ENCODE measurements at places on chromosomes 12 and 14. TPM values are rescaled to one million over a fixed set of nuclear protein-coding genes. Genes with fewer than 3 reads are reported as not detected.
A peak's percentile ranks its signal among the peaks of the same experiment; 100 is the strongest.

- H3K4me3 ChIP-seq: no peak overlapping the region
- H3K4me1 ChIP-seq: no peaks in the 10 kb centered on the region
- H3K36me3 ChIP-seq: no peaks in the 10 kb centered on the region
- DNase-seq: no peak
- no peaks in the 10 kb centered on the region for H3K27me3 ChIP-seq
Measured at GRCh38 chr12:108191938-108192337, 62.9 kb downstream of the WSCD2 start.

GRCh38 chr14:75315144-75315543, 36.5 kb downstream of the FOS start:
- no peaks in the 10 kb centered on the region for H3K4me1 ChIP-seq
- H3K36me3 ChIP-seq: no peaks in the 10 kb centered on the region

DNA sequence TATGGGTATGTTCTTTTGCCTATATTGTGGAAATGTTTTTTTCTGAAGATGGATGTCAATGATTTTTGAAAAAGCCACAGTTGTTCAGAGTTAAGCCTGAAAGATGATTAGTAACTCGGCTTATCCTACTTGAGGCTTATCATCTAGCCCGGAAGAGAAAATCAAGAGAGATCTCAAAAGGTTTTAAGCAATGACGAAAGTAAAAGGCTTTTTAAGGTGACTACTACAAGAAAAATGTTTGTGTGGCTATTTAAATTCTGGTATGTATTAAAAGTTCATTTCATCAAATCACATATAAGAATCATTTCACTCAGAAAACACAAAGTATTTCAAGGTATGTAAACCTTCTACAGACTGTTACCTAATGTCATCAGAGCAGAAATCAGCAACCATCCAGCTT, 40.2 kb downstream of the HEATR5A start:
- H3K4me1 ChIP-seq: no peaks in the 10 kb centered on the region
- H3K4me3 ChIP-seq: no peak overlapping the region
- no peaks in the 10 kb centered on the region for H3K27me3 ChIP-seq
- DNase-seq: no peak

DNA sequence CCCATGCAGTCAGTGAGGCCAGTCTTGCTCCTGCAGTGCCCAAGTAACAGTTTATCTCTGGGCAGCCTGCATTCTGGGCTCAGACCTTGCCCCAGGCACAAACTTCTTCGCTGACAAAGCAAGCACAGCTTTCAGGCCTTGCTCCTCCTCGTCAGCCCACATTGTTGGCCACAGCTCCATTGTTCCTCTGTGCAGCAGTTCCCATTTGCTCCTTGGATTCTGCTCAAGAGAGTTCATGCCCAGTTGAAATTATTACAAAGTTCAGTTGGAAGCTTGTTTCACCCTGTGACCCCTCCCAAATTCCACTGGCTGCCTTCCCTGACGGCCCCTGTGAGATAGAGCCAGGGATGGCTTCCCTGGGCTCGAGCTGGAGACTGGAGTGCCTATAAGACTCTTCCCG, 163.4 kb upstream of the DDHD1 start:
- no peaks in the 10 kb centered on the region for H3K27me3 ChIP-seq
- no peaks in the 10 kb centered on the region for H3K36me3 ChIP-seq
- H3K4me1 ChIP-seq: no peaks in the 10 kb centered on the region
- DNase-seq: no peak

DNA sequence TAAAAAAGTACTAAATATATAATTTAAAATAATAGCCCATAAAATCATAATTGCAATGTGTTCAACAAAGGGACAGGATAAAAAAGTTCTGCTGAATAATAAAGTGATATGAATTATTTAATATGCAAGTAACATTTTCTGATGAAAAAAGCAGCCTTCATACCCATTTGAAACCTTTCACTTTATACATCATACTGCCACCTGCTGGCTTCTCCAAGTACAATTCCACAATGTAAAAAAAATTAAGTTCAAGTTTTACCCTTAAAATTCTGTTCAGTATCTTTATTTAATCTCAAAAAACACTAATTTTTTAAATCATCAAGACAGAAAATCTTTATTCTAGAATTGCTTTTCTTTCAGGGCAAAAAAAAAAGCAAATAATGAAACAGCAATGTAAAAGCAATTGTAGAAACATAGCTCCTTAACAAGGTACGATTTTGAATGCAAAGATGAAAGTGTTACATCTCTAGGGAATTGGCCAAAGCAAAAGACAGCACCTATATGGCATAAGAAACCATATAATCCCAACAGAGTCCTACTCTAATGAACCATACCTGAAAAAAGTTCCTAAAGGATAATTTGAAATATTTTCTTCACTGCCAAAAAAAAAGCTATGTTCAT, 15.0 kb downstream of the MDM1 start:
- H3K4me1 ChIP-seq: no peaks in the 10 kb centered on the region
- H3K36me3 ChIP-seq: no peaks in the 10 kb centered on the region
- H3K27me3 ChIP-seq: no peaks in the 10 kb centered on the region
- DNase-seq: no peak
- H3K4me3 ChIP-seq: no peak overlapping the region
- H3K27ac ChIP-seq: no peak overlapping the region

GRCh38 chr14:52926953-52927352, 23.9 kb downstream of the FERMT2 start:
- no peaks in the 10 kb centered on the region for H3K36me3 ChIP-seq
- no peak overlapping the region for H3K27ac ChIP-seq
- no peaks in the 10 kb centered on the region for H3K27me3 ChIP-seq
- H3K4me1 ChIP-seq: peaks cover 21% of the 10 kb centered on the region

DNA sequence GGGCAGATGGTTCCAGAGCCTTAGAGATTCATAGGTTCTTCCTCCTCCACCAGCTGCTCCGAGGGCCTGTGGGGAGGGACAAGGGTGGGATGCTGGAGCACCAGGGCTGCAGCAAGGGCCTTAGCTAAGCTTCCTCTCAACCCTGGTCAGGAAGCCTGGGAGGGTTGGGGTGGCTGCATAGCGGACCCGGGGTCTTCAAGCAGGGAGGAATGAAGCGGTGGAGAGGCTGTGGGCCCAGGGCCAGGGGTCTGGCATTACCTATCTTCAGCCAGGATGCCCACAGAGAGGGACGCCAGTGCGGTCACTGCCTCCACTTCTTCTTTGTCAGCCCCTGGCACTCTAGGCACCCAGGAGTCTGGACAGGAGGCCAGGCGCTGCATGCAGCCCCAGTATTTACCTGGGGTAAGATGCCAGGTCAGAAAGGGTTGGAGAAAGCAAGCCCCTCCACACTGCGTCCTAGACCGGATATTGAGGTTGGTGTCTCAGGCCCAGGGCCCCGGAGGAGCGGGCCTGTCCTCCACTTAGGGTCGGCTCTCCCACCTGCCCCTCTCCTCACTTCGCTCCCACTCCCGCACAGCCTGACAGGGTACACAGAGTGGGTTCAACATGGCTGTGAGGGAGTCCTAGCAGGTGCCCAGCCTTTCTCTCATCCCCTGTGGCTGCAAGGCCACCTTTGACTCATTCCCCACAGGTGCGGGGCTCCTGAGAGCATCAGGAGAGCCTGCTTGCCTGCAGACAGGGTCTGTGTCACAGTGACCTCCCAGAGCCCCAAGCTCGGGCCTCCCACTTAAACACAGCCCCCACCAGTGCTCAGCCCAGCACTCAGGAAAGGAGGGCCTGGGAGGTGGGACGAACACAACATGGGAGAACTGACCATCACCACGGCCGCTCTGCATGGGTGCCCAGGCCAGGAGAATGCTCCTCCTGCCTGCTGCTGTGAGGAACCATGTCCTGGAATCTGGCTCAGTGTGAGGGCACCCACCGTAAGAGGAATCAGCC, 11.1 kb downstream of the SLC48A1 start:
- H3K4me1 ChIP-seq: no peaks in the 10 kb centered on the region
- DNase-seq: peak; percentile 49
- no peak overlapping the region for H3K27ac ChIP-seq
- no peak overlapping the region for H3K4me3 ChIP-seq

- H3K36me3 ChIP-seq: no peaks in the 10 kb centered on the region
- no peaks in the 10 kb centered on the region for H3K27me3 ChIP-seq
- peaks cover 6% of the 10 kb centered on the region for H3K4me1 ChIP-seq
- H3K4me3 ChIP-seq: no peak overlapping the region
- no peak for DNase-seq
Measured at GRCh38 chr12:19444097-19444496, 4.8 kb downstream of the AEBP2 start.

DNA sequence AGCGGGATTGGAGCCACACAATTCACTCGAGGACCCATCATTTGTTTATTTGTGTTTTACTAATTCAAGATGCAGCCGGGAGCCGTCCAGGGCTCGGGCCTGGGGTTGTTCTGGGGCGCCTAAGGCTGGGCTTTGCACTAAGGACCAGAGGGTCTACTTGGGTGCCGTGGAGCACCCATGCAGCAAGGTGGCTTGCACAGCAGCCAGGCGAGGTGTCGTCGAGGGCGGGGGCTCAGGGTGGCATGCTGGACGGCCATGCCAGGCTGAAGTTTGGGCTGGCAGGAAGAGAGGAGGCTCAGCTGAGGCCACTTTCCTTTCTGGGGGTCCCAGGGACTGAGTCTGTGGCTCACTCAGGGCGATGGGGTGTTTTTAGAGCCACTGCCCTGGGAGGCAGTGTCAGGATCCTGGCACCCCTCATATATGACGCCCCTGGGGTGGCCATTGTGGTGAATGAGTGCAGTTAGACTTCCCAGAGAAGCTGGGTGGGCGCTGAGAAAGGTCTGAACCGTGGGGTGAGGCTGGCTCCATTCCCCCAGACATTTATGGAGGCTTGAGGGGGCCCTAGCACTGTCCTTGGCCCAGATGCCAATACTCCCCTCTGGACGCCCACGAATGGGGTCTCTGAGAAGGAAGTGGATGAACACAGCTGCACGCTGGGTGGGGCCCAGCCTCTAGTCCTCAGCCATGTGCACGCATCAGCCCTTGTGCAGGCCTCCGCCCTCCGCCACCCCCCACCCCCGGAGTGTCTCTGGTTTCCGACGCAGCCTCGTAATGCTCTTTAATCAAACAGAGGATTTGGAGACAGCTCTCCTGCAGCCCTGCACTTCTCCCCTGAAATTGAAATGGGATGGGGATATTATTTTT, 11.3 kb downstream of the MEG3 start:
- DNase-seq: no peak
- H3K36me3 ChIP-seq: no peaks in the 10 kb centered on the region
- no peaks in the 10 kb centered on the region for H3K27me3 ChIP-seq
- H3K27ac ChIP-seq: no peak overlapping the region

GRCh38 chr12:46266869-46267574, 1.8 kb downstream of the SLC38A1 start:
- DNase-seq: peak; percentile 47
- H3K27me3 ChIP-seq: no peaks in the 10 kb centered on the region
- peak overlapping the region; percentile 52 for H3K4me3 ChIP-seq
- peaks cover 8% of the 10 kb centered on the region for H3K4me1 ChIP-seq

DNA sequence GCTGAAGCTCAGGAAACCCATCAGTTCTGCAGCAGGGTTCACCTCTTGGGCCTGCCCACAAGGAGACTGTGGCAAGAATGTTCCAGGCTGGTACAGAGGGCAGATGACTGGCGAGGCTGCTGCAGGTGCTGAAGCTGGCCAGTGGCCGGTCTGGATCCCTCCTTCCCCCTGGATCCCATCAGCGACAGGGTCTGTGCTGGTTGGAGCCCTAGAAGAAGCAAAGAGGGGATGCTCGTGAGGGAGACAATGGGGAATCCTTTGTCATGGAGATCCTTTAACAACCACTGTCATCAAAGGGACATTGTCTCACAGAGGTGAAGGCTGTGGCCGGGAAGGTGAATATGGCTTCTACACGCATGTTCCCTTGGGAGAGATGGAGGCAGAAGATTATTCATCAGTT, 211.4 kb upstream of the TMEM132C start:
- no peaks in the 10 kb centered on the region for H3K27me3 ChIP-seq
- H3K27ac ChIP-seq: no peak overlapping the region
- H3K4me1 ChIP-seq: no peaks in the 10 kb centered on the region
- H3K36me3 ChIP-seq: no peaks in the 10 kb centered on the region

- no peaks in the 10 kb centered on the region for H3K36me3 ChIP-seq
Measured at GRCh38 chr12:132285991-132286681, 43.3 kb downstream of the GALNT9 start.

- no peaks in the 10 kb centered on the region for H3K4me1 ChIP-seq
- H3K27me3 ChIP-seq: peaks cover 9% of the 10 kb centered on the region
- H3K27ac ChIP-seq: no peak overlapping the region
- H3K36me3 ChIP-seq: no peaks in the 10 kb centered on the region
- no peak overlapping the region for H3K4me3 ChIP-seq
- DNase-seq: no peak
Measured at GRCh38 chr12:128891856-128892255, 38.6 kb downstream of the GLT1D1 start.

GRCh38 chr12:114314403-114314802, 91.5 kb downstream of the TBX5 start:
- H3K4me3 ChIP-seq: no peak overlapping the region
- H3K4me1 ChIP-seq: no peaks in the 10 kb centered on the region
- no peak for DNase-seq
- no peak overlapping the region for H3K27ac ChIP-seq

DNA sequence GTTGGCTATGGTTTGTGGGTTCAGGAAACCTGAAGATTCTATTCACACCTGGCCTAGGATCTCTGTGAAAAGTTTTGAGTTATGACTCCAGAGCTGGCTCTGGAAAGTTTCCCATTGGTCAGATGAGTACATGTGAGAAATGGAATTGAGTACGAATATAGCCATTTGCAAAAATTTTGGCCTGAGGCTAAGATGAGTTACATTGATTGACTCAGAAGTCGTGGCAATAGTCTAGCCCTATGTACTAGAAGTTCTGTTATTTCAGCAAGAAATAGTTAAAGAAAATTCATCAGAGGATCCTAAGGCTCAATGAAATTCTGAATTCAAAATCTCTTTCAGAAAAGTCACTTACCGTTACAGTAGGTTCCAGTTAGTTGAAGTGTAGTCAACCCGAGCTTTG, 109.9 kb downstream of the PTCSC3 start:
- no peak for DNase-seq
- H3K4me1 ChIP-seq: peaks cover 6% of the 10 kb centered on the region
- H3K27ac ChIP-seq: no peak overlapping the region
- no peaks in the 10 kb centered on the region for H3K27me3 ChIP-seq

DNA sequence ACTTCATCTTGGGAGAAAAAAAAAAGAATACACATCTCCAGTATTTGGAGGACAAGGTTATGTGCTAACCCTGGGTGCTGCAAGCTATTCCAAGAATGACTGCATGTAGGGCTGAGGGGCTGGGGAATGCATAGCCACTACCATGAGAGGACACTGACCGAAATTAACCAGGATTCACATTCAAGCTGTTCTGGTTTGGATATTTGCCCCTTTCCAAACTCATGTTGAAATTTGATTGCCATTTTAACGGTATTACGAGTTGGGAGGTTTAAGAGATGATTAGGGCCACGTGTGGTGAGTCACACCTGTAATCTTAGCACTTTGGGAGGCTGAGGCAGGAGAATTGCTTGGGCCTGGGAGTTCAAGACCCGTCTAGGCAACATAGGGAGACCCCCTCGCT, 18.5 kb upstream of the MARK3 start:
- no peaks in the 10 kb centered on the region for H3K27me3 ChIP-seq
- H3K36me3 ChIP-seq: no peaks in the 10 kb centered on the region
- H3K27ac ChIP-seq: no peak overlapping the region

EPYC gene
- polyA plus RNA-seq: not detected

ACRBP gene
- polyA plus RNA-seq: 2.2 TPM

JKAMP gene
- 10.3 TPM for polyA plus RNA-seq

HCAR2 gene
- 0.08 TPM for polyA plus RNA-seq

KCNC2 gene
- polyA plus RNA-seq: 0.19 TPM

ZBTB25 gene
- 2.9 TPM for polyA plus RNA-seq

NDRG2 gene
- polyA plus RNA-seq: 104 TPM

NEUROD4 gene
- not detected for polyA plus RNA-seq

TAS2R9 gene
- not detected for polyA plus RNA-seq

RFLNA gene
- polyA plus RNA-seq: 0.30 TPM

GALNT16 gene
- polyA plus RNA-seq: 1.5 TPM
